Kidney epithelial cell (primary cell): ENCODE measurements at places on chromosomes 2 and 18. TPM values are rescaled to one million over a fixed set of nuclear protein-coding genes. Genes with fewer than 3 reads are reported as not detected.

The GREB1L gene
- 1.5 and 1.8 TPM in 2 replicates for total RNA-seq

The DLX1 gene
- 0.17 TPM in 1 of 2 replicates, not detected in the other for total RNA-seq

The DLX2 gene
- total RNA-seq, result 0.08 TPM in 1 of 2 replicates, not detected in the other

The SCYGR4 gene
- not detected in 2 replicates for total RNA-seq

The DSC2 gene
- total RNA-seq, result 29.7 and 31.8 TPM in 2 replicates

The IL36RN gene
- 0.04 and 0.34 TPM in 2 replicates for total RNA-seq

The ITPRID2 gene
- total RNA-seq, result 60.2 and 73.0 TPM in 2 replicates

The CDH7 gene
- not detected in 2 replicates for total RNA-seq

The CYP26B1 gene
- total RNA-seq, result 1.1 and 1.2 TPM in 2 replicates

The SERPINB10 gene
- total RNA-seq, result not detected in 2 replicates

The DSG3 gene
- 0.14 and 0.67 TPM in 2 replicates for total RNA-seq

The MALL gene
- total RNA-seq, result 6.1 and 7.5 TPM in 2 replicates

The CCDC121 gene
- total RNA-seq, result 1.5 and 3.6 TPM in 2 replicates

The PJVK gene
- total RNA-seq, result 2.7 and 3.8 TPM in 2 replicates

The MLPH gene
- total RNA-seq, result 27.3 and 44.6 TPM in 2 replicates

The SEC11C gene
- 88.1 and 97.9 TPM in 2 replicates for total RNA-seq

The TDRD15 gene
- total RNA-seq, result not detected in 2 replicates

The REEP1 gene
- total RNA-seq, result 0.48 and 1.3 TPM in 2 replicates

The ARHGEF4 gene
- total RNA-seq, result 9.3 and 14.9 TPM in 2 replicates

The CNTNAP5 gene
- total RNA-seq, result not detected in 2 replicates

The MC4R gene
- total RNA-seq, result 0.55 TPM in 1 of 2 replicates, not detected in the other

The SLC23A3 gene
- total RNA-seq, result 0.84 and 1.2 TPM in 2 replicates

The MAPRE3 gene
- total RNA-seq, result 4.6 and 5.0 TPM in 2 replicates

The SOX11 gene
- 75.6 and 81.7 TPM in 2 replicates for total RNA-seq

The CROCC2 gene
- not detected in 2 replicates for total RNA-seq

The IL18RAP gene
- total RNA-seq, result 0.07 TPM in 1 of 2 replicates, not detected in the other

The TUBB8B gene
- total RNA-seq, result not detected in 2 replicates

The GPR75 gene
- 0.96 and 1.6 TPM in 2 replicates for total RNA-seq

The ALPP gene
- not detected in 2 replicates for total RNA-seq

The RAB17 gene
- total RNA-seq, result 10.7 and 12.1 TPM in 2 replicates

The CIDEA gene
- 2.0 and 7.1 TPM in 2 replicates for total RNA-seq

The DCDC2C gene
- total RNA-seq, result not detected in 2 replicates

The UCN gene
- total RNA-seq, result 1.6 and 1.7 TPM in 2 replicates

The SMC6 gene
- total RNA-seq, result 13.8 and 19.3 TPM in 2 replicates

The BCL11A gene
- total RNA-seq, result 6.7 and 9.2 TPM in 2 replicates

The GMPPA gene
- total RNA-seq, result 34.1 and 45.0 TPM in 2 replicates

The LRRC30 gene
- total RNA-seq, result not detected in 2 replicates

The DAPL1 gene
- total RNA-seq, result not detected in 2 replicates

The IL1R1 gene
- total RNA-seq, result 8.7 and 12.9 TPM in 2 replicates

The ASXL3 gene
- 1.4 and 1.8 TPM in 2 replicates for total RNA-seq

The EPAS1 gene
- 94.3 and 134 TPM in 2 replicates for total RNA-seq

The UGT1A10 gene
- not detected in 2 replicates for total RNA-seq

The ZSWIM2 gene
- total RNA-seq, result not detected in 2 replicates

The SP9 gene
- total RNA-seq, result not detected in 2 replicates

The PRADC1 gene
- total RNA-seq, result 6.6 and 7.8 TPM in 2 replicates

The HOXD11 gene
- total RNA-seq, result 5.4 and 16.3 TPM in 2 replicates

The MFSD2B gene
- not detected in 2 replicates for total RNA-seq

The HMSD gene
- not detected in 2 replicates for total RNA-seq

The UNC80 gene
- total RNA-seq, result not detected in 2 replicates

The EML6 gene
- total RNA-seq, result 0.63 and 4.7 TPM in 2 replicates

The PLCL1 gene
- 0.08 and 0.14 TPM in 2 replicates for total RNA-seq
